ENCODE measurements at places on chromosomes 13 and 19.

DNA sequence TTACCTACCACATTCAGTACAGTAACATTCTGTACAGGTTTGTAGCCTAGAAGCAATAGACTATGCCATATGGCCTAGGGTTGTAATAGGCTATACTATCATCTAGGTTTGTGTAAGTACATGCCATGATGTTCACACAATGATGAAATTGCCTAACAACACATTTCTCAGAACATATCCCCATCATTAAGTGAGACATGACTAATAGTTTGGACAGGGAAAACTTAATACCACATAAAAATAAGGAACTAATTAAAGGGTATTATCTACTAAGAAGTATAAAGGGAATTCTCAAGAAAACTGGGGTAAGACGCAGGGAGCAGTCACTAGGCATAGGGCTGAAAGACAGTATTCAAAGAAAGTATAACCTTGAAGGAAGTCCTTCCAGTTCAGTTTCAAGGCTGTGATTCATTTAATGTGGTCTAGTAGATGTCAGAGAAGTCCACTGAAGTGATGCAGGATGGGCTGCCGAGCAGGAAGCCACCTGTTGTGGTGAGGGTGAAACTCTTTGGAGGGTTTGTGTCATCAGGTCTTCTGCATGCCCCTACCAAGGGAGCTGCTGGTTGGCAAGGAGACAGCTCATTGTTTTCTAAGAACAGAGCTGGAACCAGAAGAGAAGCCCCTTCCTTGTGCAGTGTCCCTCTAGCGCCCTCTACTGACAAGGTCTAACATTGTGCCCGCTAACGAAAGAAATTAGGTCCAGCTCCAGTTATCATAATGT is 122.9 kb downstream of the OLFM4 start:
- DNase-seq = no peak

- DNase-seq = no peak
Observed at GRCh38 chr13:98448642-98448928, 128.3 kb downstream of the STK24 start.

GRCh38 chr13:20342311-20342710 is 110.2 kb upstream of the GJB6 start:
- DNase-seq = no peak

DNA sequence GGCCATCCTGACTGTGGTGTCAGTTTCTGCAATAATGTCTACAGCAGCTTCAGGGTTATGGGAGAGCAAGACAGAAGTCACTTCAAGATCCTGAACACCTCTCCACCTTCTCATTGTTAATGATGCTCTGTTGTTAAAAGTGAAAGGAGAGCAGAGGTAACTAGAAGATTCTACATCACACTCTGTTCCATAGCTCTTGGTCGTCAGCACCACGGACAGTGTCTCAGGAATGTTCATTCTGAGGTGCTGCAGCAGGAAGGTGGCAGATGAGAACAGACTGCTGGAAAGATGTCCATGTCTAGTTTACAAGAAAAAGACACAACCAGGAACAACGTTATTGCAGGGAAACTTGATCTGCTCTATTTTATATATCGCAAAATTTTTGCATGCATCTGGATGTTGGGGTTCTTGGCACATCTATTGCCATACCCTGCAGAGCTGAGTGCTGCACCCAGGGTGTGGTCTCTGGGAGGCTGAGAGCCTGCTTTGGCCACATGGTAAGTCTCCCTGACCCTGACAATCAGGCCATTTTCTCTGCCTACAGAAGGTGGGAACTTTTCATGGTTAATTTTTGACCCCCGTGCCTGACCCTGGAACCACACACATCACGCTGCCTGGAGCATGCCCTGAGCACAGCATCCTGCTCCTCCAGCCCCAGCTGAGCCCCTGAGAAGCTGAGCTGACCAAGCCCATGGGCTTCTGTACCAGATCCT is 12.7 kb downstream of the CEACAM21 start:
- no peak for DNase-seq

DNA sequence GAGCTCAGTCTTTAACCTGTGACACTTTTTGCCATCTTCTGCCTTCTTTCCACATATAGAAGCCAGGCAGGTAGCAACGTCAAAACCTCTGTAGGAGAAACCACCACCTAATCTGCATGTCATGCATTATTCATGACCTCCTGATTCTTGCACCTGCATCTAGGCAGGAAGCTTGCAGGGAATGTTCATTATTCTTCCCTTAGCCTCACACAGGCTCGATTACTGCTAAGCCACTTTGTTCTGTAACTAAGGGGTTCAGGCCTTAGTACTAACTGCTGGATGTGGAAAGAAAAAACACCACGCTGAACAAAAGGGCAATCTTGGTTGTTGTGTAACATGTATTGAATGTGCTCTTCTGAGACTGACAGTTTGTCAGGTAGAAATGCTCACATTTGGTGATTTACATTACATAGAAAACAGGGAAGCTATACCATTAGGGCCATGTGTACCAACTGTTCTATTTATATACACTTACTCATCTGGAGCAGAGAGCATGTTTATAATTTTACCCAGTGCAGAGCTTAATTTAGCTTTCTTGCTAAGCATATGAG is 366.9 kb downstream of the KLF12 start:
- no peak for DNase-seq
